ENCODE measurements at places on chromosomes 12 and 14.

- no peak for DNase-seq
These were observed 359.4 kb downstream of the TMEM121 start for GRCh38 chr14:105885561-105886320.

GRCh38 chr12:124734224-124734788, 129.4 kb downstream of the SCARB1 start:
- DNase-seq, result no peak

DNA sequence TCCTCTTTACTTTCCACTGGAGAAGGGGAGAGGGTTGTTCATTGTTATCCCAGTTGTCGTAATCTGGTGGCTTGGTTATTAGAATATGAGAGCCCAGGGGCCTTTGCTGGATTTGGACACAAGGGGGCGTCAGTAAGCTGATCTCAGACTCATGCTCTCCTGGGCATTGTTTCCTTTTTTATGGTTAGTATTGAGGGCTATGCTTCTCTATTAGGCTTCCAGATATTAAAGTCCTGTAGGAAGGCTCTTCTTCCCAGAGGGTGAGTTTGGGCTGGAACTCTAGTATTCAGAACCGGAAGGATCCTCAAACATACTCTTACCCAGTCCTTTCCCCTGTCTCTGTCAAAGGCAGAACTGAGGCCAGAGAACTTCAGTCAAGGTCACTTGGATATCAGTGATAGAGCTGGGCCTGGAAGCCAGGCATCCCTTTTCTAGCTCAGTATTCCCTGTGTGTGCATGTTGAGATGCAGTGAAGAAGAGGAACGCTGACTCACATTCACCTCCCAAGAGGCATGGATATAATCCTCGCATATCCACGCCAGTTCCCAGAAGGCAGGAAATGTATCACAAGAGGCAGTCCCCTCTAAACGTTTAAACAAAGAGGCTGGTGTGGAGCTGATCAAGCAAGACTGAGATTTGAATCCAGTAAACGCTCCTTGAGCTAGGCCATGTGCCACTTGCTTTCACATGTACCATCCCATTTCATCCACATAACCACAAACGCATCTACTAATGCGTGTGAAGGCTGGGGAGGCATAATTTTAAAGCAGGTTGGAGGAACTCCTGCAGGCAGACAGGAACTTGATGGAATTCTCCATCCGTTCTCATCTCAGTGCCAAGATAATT, 41.6 kb downstream of the UBE3B start:
- DNase-seq, result peak; percentile 41

DNA sequence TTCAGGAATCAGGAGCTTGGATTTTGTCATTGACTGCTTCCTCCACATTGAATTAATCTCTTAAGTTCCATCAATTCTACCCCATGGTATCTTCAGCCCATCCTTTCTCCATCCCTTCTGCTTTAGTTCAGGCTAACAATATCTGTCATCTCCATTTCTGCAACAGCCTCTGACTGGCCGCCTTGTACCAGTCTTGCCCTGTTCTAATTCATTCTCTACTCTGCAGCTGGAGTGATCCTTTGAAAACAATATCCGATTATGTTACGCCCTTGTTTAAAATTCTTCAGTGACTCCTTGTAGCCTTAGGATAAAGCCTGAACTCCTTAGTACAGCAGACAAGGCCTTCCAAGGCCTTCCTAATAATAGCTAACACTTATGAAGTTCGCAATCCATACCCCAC, 170.2 kb downstream of the ETV6 start:
- no peak for DNase-seq

- no peak for DNase-seq
These were observed 85.5 kb downstream of the CPSF2 start for GRCh38 chr14:92207012-92207927.

- DNase-seq, result no peak
These were observed 25.5 kb downstream of the CLECL1 start for GRCh38 chr12:9707356-9707755.

- DNase-seq, result no peak
These were observed 169.3 kb downstream of the KTN1 start for GRCh38 chr14:55749201-55749812.

DNA sequence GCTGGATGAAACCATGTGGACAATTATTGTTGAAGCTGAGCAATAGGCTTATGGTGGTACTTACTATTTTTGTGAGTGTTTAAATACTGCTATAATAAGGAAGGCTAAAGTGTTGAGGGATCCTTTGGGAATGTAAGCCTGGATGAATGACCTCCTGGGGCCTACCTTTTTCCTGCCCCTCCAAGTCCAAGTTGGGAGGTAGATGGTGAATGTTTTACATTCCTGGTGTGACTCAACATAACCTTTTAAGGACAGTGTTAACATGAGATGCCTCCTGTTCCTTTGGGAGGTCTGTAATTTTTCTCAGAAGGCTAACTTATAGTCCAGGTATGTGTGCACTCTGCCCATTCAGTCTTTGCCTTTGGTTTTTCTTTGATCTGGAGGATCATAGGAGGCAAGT, 315.9 kb downstream of the NRXN3 start:
- DNase-seq, result no peak

DNA sequence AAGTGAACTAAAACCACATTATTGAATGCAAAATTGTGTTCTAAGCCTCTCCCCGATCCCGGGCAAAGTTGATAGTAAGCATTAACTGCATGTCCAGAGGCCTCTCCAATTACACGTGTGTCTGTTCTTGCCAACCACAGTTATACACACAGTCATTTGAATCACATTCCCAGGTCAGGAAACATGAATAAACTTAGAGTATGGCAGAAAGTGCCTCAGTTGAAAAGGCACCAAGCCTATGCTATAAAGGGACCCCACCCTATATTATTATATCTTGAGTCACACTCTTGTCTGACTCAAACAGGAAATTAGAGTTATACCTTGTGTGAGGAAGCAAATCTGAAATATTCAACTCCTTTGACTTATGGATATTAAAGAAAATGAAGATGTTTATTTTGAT, 128.3 kb upstream of the STXBP6 start:
- DNase-seq, result no peak

DNA sequence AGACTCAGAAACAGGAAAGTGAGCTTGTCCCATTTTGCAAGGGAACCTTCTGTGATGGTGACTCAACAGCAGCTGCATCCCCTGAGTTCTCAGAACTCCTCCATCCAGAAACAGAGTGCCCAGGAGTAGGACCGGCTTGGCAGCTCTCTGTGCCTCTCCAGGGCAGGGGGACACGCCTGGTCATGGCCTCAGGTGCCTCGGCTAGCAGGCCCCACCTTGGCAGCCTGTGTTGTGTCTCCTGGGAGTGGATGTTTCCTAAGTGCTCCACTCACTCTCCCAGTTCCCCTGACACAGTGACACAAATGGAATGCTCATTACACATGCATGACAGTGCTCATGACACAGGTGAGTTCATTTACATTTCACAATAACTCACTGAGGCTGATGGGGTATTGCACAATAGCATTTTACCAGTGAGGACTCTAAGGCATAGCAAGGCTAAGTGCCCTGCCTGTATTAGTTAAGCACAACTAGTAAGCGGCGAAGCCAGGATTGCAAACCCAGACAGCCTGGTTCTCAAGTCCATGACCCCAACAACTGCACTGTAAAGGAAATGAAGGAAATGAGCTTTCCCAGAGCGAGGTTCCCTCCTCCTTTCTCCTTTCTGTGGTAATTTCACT, 47.4 kb downstream of the CALM1 start:
- DNase-seq, result no peak

DNA sequence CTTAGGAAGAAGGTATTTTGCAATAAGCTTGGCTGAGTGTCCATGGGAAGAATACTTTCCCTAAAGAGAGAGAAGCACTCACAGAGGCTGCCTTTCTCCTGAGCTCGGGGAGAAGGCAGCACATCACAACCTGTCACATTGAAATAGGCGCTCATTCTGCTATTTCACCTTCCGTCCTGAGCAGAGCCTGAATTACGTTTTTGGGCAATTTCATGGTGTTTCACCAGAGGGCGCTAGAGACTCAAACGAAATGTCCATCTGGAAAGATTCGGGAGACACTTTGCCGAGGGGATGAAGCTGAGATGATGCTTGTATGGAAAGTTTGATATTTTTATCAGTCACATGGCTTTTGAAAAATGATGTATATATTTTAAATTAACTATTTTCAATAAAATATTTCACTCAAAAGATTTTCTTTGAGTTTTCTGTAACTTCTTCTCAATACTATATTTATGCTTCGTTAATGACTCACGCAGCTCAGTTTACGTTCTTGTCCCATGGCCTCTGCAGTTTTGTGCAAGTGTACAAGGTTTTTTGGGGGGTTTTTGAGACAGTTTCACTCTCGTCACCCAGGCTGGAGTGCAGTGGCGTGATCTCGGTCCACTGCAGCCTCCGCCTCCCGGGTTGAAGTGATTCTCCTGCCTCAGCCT, 17.4 kb upstream of the B4GALNT3 start:
- DNase-seq, result no peak

- no peak for DNase-seq
These were observed 2.5 kb downstream of the KDM5A start for GRCh38 chr12:386651-387050.

DNA sequence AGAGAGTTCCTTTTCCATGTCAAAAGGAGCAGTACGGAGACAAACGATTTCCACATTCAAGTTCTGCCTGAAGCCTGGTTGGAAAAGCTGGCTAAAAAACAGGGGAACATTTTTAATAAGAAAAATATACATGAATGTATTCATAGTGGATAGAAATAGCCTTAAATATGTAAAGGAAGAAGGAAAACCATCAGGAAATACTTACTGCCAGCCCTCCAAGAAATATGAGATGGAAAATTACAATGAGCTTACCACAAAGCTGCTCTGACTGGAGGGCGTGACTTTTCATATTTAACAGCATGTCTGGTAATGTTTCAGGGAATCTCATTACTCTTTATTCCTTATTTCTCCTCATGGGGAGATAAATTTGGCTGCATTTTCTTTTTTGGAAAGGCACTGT, 75.9 kb upstream of the ZDHHC17 start:
- DNase-seq, result no peak

GRCh38 chr14:82029038-82029437, 495.4 kb upstream of the SEL1L start:
- no peak for DNase-seq

DNA sequence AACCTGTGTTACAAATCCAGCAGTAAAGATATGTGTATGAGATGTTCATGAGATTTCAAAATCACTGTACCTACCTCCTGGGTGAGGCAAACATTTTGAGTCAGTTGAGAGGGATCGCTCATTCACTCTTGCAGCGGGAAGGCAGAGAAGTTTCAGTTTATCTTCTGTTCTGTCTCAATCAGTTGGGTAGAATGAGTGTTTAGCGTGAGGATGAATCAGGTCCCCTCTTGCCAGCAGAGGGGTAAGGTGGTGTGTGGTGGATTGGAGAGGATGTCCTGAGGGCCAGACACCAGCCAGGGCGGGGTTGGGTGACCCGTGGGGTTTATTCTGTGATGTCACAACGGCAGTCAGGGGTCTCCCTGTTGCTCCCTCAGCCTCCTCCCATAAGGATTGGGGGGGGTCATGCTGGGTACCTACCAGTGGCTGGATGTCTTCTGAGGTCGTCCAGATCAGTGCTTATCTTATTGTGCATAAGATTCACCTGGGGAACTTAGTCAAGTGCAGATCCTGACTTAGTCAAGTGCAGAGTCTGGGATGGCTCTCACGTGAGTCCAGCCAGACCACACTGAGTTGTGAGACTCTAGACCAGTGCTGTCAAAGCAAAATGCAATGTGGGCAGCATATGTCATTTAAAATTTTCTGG, at the start of gene GSG1:
Gene GSG1, minus strand, starts transcription at position 277 of the 643 bp plus-strand sequence. Its CDS starts 155 bp downstream, at position 122.
- DNase-seq, result no peak

GRCh38 chr12:124480469-124481256, 86.7 kb downstream of the NCOR2 start:
- no peak for DNase-seq

GRCh38 chr12:89370421-89370831, 18.1 kb upstream of the DUSP6 start:
- DNase-seq, result no peak

DNA sequence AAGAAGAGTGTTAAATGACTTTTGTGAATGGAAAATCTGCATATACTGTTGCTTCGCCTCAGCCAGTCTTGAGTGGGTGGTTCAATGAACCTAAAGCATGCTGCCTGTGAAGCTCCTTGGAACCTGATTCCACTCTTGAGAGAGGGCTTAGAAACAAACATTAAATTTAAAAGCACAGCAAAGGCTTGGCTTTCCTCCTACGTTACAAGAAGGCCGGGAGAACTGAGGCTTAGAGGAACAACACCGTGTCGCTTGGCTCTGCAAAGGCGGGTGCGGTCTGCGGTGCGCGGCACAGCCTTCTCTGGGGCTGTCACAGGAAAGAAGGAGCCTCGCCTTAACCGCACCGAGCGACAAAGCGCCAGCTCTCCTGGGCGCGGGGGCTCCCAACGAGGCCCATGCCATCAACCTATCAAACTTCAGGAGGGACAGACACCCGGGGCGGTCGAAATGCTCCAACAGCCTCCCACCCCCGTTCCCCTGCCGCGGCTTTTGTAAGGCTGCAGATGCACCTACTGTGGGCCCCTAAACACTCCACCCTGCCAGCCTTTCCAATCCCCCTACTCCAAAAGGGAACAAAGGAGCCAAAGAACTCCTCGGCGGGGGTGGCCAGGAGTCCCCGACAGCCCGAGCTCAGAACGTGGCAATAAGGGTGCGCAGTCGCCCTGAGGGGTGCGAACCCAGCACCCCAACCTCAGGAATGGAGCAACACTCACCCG, 729 bp downstream of the OSBPL8 start:
- DNase-seq, result no peak

GRCh38 chr12:111173391-111173790, 195.5 kb downstream of the PHETA1 start:
- DNase-seq, result no peak

DNA sequence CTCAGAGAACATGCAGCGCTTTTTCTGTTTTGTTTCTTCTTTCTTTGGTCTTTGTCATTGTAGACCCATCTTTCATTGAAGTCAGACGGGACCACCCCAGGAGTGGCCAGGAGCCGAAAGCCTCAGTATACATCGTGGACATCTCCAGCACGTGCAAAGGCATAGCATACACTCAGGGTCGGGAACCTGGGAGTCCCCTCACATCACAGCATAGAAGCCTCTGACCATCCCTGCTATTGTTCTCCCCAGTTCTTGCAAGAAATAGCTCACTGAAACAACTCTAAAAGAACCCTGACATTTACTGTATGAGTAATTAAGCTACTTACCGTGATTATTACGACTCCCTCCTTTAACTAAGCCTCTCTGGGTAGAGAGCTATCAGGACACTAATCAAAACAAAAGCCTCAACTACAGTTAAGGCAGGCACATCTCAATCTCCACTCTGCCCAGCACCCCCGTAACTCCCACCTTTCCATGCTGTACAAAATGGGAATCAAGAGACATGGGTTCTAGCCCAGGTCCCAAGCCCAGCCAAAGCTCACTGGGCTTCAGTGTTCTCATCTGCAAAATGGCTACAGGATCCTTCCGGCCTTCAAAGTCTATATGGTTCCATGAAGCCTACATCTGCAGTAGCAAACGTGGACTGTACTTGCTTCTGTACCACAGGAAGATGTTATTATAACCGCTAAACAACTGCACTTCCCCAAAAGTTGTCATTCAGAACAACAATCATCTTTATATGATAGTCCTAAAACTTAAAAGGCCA, 6.7 kb downstream of the CCDC88C start:
- no peak for DNase-seq

- DNase-seq, result no peak
These were observed 11.6 kb downstream of the SIX1 start for GRCh38 chr14:60637479-60638315.

GRCh38 chr12:6539707-6540134, 5.4 kb downstream of the GAPDH start:
- no peak for DNase-seq

GRCh38 chr12:106978035-106978800, 8.7 kb downstream of the MTERF2 start:
- DNase-seq, result peak; percentile 11
